SW 1271 (cell line): ENCODE measurements at places on chromosomes 1 and 21.

- no peak for DNase-seq
These were observed 109.0 kb downstream of the HMGB4 start for GRCh38 chr1:33972676-33973395.

GRCh38 chr1:109214695-109215623 is 1.2 kb downstream of the SARS1 start:
- no peak for DNase-seq

- DNase-seq: peak; percentile 89
These were observed 61.0 kb downstream of the TOR3A start for GRCh38 chr1:179142889-179143299.

- DNase-seq: no peak
These were observed 48.4 kb downstream of the CAPZB start for GRCh38 chr1:19436716-19437476.

- DNase-seq: no peak
These were observed 74.5 kb upstream of the B3GALT2 start for GRCh38 chr1:193260896-193261295.

- no peak for DNase-seq
These were observed 131.2 kb downstream of the TRABD2B start for GRCh38 chr1:47865881-47866535.

- DNase-seq: no peak
These were observed 22.7 kb upstream of the FHAD1 start for GRCh38 chr1:15224259-15224869.

DNA sequence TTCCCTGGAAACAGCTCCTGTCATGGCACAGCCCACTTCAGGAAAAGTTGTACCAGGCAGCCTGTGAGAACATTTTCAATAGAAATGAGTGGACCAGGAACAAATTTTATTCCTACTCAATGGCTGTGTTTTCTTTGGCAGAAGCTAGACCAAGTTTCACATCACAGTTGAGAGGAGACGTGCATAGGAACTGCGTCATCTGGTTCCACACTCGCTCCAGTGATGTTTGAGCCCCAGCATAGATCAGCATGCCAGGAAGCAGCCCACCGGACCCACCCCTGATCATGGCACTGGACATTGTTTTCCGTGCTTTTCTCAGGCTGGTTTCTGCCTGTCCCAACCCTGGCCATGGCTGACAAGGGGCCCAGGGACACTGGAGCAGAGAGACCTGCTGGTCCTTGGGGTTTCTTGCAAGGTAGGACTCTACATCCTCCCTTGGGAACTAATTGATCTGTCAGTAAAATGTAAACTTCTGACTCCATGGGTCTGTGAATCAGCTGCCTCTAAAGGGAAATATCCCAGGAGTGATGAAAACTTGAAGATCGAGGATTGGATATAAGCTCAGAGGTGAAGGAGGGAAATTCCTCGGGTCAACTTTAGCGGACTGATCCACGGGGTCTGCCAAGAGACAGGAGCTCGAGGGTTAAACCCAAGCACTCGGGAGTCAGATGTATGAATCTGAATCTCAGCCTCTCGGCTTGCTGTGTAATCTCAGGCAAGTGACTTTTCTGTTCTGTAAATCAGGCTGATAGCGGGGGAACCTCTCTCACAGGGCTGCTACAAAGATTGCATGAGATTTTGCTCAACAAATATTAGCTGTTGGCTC is 35.7 kb downstream of the NEK2 start:
- DNase-seq: no peak

DNA sequence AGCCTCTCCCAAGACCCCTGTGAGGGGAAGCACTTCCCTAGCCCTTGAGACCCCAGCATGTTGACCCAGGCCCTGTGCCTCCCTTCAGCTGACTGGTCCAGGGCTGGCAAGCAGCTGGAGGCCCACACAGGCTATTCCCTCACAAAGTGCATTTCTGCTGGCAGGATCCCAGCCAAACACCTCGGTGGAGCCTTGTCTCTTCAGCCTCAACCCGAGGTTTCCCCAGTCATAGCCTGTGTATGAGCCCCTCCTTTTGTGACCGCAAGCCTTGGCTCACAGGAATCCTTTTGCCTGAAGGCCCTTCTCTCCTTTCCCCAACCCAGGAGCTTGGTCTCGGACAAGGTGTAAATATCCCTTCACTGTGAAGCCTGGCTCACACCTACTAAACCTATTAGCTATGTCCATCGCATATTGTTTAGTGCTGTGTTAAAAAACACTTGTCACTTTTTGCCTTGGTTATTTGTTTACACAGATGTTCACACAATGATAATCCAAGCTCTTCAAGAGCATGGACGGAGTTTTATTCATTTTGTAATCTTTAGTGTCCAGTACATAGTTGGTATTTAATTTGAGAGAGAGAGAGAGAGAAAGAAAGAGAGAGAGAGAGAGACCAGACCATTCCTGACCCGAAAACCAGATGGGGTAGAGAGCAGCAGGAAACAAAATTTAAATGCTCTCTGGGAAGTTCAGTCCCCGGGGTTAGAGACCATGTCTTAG is 8.5 kb upstream of the CD247 start:
- no peak for DNase-seq

GRCh38 chr1:100299521-100300222 is 33.7 kb downstream of the RTCA start:
- no peak for DNase-seq

- no peak for DNase-seq
These were observed 603.3 kb downstream of the PTPRC start for GRCh38 chr1:199242147-199242546.

GRCh38 chr21:44583800-44584147 is 3.4 kb upstream of the KRTAP10-5 start:
- no peak for DNase-seq

DNA sequence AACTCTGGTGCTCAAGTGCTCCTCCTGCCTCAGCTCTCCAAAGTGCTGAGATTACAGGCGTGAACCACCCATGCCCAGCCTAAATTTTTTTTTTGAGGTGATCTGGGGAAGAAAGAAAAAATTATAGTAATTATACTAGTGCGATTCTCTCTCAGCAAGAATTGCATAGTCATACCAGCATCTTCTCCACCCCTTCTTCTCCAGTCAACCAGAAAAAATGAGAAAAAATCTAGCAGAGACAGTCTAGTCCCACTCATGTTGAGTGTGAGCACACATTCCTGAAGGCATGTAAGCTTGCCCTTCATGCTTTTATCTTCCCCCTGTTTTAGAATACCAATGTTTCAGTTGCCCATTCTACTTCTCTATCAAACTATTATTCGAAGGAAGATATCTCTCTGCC is 207.6 kb downstream of the S1PR1 start:
- DNase-seq: no peak

GRCh38 chr1:155125946-155126555 is 1.6 kb upstream of the EFNA1 start:
- no peak for DNase-seq

DNA sequence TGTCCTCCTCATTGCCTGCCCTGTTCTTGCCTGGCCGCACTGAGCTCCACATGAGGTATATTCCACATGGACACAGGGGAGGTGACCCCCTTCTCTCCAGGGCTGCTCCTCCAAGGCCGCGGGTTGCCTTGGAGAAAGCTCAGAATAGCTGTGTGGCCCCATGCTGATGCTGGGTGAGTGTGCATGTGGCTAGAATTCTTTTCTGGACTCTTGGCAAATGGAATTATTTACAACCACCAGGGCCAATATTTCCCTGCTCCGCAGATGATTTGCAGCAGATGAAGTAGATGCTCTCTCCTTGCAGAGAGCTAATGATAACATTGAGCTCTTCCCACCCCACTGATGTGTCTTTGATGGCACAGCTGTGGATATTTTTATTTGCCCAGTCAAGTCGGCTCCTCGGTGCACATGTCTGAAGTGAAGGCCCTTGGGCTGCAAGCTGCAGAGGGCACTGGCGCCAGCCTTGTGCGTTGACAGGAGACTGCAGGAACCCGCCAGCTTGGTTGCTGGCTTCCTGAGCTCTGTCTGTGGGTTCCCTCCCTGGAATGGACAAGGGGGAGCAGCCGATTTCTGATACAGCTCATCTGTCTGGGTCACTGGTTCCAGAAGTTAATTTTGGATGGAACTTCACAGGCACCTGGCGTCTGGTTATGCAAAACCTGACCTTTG is 404.7 kb upstream of the VAMP3 start:
- no peak for DNase-seq

GRCh38 chr1:11918799-11919519 is 7.3 kb downstream of the KIAA2013 start:
- DNase-seq: no peak
